ENCODE measurements at places on chromosomes 4 and X.

DNA sequence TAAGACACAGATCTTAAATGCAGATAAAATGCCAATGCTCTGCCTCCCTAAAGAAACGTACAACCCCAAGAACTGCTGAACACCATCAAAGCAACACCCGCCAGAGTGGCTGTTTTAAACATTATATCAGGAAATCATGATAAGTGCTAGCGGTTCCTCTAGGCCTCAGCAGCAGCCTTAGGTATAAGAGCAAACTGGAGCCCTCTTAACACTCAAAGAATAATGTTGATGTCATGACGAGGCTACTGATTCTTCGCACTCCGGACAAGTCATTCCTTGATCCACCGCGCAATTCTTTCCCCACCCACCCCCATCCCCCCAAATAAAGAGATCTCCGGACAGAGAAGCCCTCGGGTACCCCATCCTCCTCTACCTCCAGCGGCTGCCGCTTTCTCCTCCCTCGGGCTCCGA, 507 bp downstream of the LIN54 start:
- no peak for DNase-seq

- DNase-seq: no peak
Measured at GRCh38 chr4:6561173-6561516, 13.8 kb upstream of the MAN2B2 start.

GRCh38 chrX:139058831-139059495, 347.4 kb upstream of the FGF13 start:
- no peak for DNase-seq

GRCh38 chr4:40369437-40370274, 34.5 kb downstream of the CHRNA9 start:
- no peak for DNase-seq

Measured in cortex of kidney (tissue), 1 donor.